SHP77 (cell line): ENCODE measurements at places on chromosomes 2 and 18.

DNA sequence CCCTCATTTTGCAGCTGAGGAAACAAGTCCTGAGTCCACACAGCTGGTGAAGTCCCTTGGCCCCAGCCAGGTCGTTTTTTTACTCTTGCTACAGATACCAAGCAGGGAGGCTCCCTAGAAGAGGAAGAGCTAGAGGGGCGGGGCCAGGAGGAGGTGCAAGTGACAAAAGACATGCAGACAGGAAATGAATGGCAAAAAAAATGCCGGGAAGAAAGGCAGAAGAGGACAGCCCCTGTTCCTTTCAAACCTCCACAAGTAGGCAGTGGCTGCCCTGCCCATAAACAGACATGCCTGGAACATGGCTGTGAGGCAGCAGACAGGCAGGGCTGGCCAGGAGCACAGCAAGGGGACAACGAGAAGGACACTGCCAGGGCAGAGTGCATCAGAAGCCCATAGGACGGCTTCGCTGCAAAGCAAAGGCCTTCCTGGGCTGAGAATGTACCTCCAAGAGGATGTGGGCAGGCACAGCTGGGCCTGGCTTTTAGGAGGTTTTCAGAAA, 108.7 kb downstream of the ZBTB7C start:
- peak; percentile 81 for DNase-seq

DNA sequence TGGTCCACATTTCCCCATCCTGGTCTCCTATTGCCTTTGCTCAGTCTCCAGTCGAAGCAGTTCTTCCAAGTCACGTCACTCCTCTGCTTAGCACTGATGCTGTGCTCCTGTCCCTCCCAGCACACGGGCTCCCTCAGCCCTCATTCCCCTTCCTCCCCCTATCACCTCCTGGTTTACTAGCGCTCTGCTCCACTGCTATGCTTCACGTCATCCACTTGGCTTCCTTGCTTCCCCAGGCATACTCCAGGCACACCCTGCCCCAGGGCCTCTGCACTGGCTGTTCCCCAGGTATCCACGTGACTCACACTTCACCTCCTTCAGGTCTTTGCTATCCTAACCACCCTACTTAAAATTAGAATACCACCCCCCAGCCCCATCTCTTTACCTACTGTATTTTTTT, 269.3 kb downstream of the GLI2 start:
- no peak for DNase-seq

- DNase-seq = peak; percentile 49
Measured at GRCh38 chr18:43525169-43525568, 247.9 kb upstream of the SYT4 start.

DNA sequence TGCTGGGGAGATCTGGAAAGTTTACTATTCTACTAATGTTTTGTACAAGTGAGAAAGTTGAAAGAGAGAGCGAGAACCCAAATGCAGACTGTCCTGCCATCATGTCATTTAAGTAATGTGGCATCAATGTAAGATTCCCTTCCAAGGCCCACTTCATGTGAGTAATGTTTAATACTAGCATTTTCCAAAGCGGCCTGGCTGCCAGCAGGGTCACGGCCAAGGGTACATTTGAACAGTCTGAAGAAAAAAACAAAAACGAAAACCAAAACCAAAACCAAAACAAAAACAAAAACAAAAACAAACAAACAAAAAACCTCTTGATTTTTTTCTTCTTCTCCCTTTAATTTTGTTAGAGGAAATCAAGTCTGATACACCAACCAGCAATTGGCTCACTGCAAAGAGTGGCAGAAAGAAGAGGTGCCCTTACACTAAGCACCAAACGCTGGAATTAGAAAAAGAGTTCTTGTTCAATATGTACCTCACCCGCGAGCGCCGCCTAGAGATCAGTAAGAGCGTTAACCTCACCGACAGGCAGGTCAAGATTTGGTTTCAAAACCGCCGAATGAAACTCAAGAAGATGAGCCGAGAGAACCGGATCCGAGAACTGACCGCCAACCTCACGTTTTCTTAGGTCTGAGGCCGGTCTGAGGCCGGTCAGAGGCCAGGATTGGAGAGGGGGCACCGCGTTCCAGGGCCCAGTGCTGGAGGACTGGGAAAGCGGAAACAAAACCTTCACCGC, 2.2 kb downstream of the HOXD10 start:
- peak; percentile 75 for DNase-seq

GRCh38 chr2:145021962-145022665, 502.2 kb upstream of the ZEB2 start:
- DNase-seq = no peak

- no peak for DNase-seq
Measured at GRCh38 chr2:11169333-11169732, 14.1 kb downstream of the SLC66A3 start.

- no peak for DNase-seq
Measured at GRCh38 chr2:135299658-135300244, 231.3 kb downstream of the ZRANB3 start.

GRCh38 chr2:74188018-74188601, 9.4 kb upstream of the MOB1A start:
- peak; percentile 74 for DNase-seq

DNA sequence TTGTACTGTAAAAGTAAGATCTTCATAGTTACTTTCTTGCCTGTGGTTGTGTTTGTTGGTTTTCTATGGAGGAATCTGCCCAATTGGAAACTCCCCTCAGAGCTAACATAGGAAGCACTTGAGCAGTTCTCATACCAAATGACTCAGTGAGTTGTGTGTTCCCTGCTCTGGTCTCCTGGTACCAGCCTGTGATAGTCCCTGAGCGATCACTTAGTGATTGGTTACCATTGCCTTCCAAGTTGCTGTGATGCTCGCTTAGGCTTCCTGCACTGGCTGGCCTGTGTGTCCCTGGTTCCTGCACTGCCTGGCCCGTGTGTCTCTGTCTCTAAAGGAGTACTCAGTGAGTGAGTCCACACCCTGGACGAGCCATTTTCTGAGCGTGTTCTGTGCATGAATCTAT, 133.0 kb downstream of the MAP4K4 start:
- DNase-seq = no peak

DNA sequence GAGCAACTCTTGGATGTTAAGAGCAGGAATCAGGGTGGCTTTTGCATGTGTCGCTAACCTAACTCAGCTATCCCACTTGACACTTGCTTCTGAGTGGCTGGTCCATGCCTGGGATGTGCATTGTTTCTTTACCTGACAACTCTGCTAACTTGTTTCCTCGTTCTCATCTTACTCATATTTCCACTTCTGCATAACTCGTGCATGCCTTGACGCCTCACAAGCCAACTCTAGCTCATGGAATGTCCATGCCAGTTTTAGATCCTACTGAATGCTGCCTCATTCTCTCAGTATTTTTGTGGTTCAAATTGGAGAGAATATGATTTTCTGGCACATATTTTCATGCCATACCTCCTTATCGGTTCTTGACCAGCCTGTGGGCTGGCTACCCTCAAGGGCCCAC, 52.5 kb downstream of the CDCA7 start:
- no peak for DNase-seq

GRCh38 chr2:129006135-129006886, 687.6 kb upstream of the HS6ST1 start:
- DNase-seq = no peak

GRCh38 chr2:206783718-206784117, 18.3 kb downstream of the FASTKD2 start:
- no peak for DNase-seq

- DNase-seq = no peak
Measured at GRCh38 chr18:23548275-23548674, 38.0 kb downstream of the NPC1 start.

DNA sequence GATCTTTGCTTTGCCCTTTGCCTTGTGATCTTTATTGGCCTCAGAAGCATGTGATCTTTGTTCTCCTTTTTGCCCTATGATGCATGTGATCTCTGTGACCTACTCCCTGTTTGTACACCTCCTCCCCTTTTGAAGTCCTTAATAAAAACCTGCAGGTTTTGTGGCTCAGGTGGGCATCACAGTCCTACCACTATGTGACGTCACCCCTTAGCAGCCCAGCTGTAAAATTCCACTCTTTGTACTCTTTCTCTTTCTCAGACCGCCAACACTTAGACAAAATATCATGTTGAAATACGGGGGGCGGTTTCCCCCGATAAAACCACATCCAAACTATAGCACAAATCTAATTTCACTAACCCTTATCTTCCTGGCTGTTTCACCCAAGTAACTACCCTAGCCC, 76.7 kb upstream of the RAPGEF4 start:
- no peak for DNase-seq

- no peak for DNase-seq
Measured at GRCh38 chr2:241771286-241772062, 5.1 kb upstream of the GAL3ST2 start.

- no peak for DNase-seq
Measured at GRCh38 chr2:107062173-107062572, 176.2 kb upstream of the ST6GAL2 start.

GRCh38 chr2:122193622-122194021, 438.2 kb downstream of the TSN start:
- DNase-seq = no peak

DNA sequence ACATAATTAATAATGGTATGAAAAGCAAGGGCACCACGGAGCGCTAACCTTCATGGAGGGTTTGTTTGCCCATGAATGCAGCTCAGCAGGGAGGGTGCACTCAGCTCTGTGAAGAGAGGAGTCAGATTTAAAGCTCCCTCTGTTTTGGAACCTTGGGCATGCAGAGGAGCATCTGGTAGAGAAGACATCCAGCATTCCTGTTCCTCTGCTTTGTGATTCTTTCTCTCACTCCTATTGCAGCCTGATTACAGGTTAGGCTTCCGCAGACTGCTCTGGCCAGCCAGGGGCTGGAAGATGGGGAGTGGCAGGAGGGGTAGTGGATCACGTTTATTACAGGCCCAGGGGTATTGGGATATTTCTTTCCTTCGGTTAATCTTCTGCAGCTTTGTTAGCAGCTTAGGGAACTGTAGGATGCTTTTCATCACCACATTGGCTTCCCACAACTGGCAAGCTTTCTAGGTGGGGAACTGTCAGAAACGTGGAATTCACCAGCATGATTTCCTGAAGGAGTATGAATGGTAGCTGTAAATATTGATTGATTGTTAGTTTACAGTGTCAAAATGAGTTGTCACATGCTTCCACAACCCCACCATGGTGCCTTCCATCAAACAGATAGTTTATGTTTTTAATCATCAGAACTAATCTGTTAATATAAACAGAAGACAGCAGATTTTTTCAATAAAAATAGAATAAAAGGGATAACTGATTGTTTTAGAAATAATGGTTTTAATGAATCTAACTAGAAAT, 201.1 kb downstream of the VAPA start:
- DNase-seq = no peak

- no peak for DNase-seq
Measured at GRCh38 chr2:241855245-241855887, 3.3 kb downstream of the PDCD1 start.
